ENCODE measurements at places on chromosomes 1 and 21.

- no peak for DNase-seq
These were observed 27.4 kb downstream of the IFI44 start for GRCh38 chr1:78676993-78677392.

GRCh38 chr21:33668180-33668579, 25.9 kb downstream of the ITSN1 start:
- no peak for DNase-seq

- no peak for DNase-seq
These were observed 73.9 kb downstream of the HLX start for GRCh38 chr1:220952961-220953643.

- DNase-seq, result no peak
These were observed 2.1 kb downstream of the KDM5B start for GRCh38 chr1:202805886-202806844.

GRCh38 chr1:100713626-100714025, 5.9 kb upstream of the VCAM1 start:
- no peak for DNase-seq

DNA sequence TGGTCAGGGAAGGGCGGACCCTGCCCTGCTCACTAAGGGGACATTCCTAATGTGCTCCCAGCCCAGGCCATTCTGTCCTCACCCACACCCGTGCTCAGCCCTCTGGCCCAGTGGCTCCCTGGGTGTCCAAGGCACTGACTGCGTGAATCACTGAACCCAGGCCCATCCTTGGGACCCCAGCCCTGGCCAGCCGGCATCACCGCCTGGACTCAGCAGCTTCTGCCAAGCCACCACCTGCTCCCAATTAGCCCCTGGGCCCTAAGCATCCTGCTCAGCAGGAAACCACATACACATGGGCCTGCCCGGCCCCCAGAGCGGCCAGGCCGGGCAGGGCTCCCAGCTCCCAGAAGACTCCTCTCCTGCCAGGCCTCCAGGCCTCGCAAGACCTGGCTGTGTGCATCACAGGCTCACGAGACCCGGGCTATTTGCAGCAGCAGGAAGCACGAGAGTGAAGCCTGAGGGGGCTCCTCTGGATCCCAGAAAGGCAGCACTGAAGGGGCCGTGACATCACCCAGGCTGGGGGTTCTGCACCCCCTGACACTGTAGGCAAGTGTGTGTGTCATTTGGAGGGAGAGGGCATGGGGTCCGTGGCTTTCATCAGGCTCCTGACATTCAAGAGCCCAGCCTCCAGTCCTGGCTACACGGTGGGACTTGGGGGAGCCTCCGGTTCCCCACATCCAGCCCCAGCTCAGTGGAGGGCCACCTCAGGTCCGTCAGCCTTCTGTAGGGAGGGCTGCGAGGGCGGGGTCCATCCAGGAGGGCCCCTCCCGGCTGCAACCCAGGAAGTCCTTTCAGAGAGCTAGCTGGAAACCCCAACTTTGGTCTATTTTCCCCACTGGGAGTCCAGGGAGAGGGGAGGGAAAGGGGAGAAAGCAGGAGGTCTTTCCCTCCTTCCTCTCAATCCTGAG, 1.6 kb downstream of the MFAP2 start:
- DNase-seq, result no peak

DNA sequence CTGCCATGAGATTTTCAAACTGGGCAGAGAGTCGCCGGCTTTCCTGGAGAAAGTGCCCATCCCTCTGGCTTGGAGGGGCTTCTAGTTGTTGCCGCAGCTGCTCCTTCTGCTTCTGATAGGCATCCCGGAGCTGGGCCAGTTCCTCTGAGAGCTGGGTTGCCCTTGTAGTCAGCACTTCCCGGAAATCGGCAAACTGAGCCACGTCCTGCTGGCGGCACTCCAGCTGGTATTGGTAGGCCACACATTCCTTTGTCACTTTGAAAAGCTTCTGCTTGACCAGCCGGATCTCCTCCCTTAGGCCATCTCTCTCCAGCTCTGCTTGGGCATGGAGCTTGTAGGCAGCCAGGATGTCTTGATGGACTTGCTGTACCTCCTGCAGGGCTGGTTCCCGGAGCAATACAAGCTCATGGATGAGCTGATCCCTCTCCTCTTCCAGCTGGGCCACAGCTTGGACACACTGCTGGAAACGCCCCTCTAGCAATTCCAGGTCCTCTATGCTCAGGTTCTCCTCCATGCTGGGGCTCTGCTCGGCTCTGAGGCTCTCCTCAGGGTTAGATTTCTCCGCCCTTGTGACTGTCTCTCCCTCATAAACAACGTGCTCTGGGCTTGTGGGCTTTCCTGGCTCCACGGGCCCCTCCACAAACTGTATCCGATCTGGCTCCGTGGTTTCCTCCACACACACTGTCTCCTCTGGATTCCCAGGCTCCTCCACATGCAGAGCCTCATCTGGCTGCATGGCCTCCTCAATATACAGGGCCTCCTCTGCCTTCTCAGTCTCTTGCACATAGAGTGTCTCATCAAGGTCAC, 7.3 kb downstream of the SYNC start:
- DNase-seq, result no peak

DNA sequence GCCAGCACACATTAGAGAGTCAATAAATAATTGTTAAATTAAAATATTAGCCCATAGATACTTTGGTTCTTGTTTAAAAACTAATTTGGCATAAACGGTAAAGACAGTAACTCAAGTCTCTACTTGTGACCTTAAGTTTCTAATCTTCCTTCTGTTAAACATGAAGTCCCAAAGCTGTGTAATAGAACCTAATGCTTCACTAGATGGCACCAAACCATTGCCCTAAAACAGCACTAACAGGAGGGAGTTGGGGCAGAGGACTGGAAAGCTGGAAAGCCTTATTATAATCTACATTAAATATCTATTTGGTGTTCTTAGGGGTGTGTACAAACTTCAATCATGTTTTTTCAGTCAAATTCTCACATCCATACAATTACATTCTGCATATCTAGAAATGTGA, 176.7 kb downstream of the OLFM3 start:
- DNase-seq, result no peak
